Prostate gland (tissue), 2 donors: ENCODE measurements at places on chromosomes 6 and 20. TPM values are rescaled to one million over a fixed set of nuclear protein-coding genes. Genes with fewer than 3 reads are reported as not detected.

- DNase-seq, result no peak
Measured at GRCh38 chr20:17624070-17624469, 54.2 kb downstream of the DSTN start.

DNA sequence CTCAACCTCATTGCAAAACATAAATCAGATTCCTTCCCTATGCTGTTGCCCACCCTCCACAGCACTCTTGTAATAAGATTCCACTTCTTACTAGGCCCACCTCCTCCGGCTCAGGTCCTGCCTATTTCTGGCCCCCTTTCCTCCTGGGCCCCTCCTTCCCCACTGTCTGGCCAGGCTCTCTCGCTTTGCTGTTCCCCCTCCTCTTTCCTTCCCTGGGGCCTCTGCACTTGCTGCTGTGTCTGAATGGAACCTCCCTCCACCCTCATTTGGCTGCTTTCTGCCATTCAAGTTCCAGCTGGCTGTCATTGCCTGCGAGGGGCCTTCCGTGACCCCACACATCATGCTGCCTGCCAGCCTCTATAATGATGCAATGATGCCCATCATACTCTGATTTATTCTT, 38.9 kb downstream of the ARHGAP40 start:
- DNase-seq, result no peak

DNA sequence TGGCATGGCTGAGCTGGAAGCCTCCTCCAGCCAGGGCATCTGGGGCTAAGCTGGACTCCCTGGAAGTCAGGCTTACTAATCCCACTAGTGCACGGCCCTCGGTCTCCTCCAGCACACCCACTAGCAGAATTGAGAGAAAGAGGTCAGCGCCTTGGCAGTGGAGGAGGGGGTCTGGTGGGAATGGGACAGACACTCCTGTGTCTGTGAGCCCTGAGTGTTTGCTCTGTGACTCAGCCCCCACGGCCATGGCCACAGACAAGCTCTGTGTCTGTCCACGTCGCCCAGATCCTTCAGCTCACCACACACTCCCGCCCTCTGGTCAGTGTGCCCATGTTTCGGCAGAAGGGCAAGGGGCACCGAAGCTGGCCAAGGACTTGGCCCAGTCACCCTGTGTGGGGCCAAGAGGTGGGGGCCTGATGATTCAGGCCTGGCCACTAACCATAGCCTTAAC, 8.8 kb downstream of the MDFI start:
- DNase-seq, result no peak

DNA sequence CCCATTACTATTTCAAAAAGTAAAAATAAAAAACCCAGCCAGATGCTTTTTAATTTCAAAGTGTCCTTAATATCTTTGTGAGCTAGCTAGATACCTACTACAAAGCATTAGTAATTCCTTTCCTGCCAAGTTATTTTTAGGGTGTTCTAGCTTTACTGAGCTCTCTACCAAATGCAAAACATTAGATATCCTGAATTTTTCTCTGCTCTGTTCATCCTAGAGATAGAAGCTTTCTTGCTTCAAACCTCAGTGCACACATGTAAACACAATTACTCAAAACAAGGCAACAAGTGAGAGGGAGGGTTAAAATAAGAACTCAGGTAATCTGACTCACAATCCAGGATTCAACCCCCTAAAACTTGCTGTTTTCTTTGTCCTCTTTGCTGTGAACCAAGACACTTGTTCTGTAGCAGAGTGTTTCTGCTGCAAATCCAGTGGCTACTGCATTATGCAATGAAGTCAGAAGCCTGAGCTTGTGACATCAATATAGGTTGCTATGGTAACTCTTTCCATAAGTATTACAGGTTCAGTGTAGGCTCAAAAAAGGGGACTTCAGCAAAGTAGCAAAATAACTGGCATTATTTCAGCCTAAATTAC, 72.6 kb upstream of the STXBP5 start:
- no peak for DNase-seq

GRCh38 chr20:22354647-22355046, 229.7 kb downstream of the FOXA2 start:
- no peak for DNase-seq

DNA sequence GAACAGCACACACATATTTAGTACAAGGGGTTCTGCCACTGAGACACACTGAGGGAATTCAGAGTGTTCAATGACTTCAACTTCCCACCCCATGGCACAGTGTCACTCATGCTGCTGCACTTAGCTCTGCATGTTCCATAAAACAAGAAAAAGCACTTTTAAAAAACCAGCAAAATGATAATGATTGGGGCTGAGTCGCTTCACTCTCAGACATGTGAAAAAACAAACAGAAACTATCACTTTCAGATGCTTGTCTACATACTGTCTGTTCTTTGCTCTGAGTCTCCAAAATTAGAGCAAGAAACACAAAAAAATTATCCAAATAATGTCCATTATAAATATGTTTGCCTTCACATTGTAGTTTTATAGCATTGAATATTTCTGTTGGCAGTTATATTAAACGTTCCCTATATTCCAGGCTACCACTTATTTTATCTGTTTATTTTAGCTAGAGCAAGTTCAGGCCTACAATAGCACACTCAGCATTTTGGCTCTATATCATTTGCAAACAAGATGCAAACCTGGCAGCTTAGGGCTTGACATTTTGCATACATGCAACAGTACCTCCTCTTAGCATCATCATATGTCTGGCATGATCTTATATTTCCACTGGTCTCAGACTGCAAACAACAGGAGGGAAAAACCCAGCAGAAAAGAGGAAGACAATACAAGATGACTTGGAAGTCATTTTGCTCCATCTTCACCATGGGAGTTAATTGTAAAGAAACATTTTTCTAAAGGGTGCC, 398.8 kb downstream of the HACE1 start:
- no peak for DNase-seq

- no peak for DNase-seq
Measured at GRCh38 chr20:53652859-53653517, 59.3 kb upstream of the ZNF217 start.

- no peak for DNase-seq
Measured at GRCh38 chr6:149267072-149267471, 50.4 kb upstream of the TAB2 start.

GRCh38 chr20:6756693-6757595, 10.5 kb upstream of the BMP2 start:
- no peak for DNase-seq

- DNase-seq, result no peak
Measured at GRCh38 chr20:40993794-40994540, 34.7 kb upstream of the TOP1 start.

DNA sequence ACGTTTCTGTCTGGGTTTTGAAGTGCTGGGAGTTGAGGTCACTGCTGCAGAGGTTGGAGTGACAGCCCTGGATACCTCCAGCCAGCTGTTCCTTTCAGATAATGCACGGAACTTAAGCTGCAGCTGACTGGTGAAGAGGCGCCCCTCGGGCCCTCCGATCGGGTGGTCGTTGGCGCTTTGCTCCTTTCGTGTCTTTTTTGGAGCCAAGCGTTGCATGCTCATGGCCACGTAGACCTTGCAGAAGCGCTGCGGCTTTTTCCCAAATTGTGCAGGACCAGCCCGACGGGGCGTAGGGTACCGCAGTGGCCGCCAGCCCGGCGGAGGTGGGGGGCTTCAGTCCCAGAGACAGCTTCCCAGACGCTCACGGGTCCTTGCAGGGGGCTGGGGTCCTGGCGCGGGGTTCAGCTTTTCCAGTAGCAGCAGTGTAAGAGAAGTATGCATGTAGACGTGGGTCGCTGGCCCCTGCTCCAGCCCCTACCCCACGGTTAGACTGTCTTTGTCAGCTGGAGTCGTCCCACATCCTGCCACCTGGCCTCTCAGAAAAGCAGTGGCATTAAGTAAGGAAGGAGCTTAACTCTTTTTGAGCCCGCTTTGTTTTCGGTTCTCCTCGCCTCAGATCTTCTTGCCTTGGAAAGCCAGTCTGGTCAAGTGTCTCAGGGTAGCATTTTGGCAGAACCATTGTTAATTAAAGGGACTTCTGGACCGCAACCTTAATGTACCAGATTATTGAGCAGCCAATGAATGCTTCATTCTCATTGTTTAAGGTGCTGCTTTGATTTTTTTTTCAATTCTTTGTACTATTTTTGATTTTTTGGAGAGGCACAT, 838 bp downstream of the TNFAIP3 start:
- peak; percentile 28 for DNase-seq

GRCh38 chr6:137389150-137389704, 105.0 kb downstream of the OLIG3 start:
- DNase-seq, result no peak

- DNase-seq, result no peak
Measured at GRCh38 chr6:139386404-139386803, 12.0 kb upstream of the CITED2 start.

DNA sequence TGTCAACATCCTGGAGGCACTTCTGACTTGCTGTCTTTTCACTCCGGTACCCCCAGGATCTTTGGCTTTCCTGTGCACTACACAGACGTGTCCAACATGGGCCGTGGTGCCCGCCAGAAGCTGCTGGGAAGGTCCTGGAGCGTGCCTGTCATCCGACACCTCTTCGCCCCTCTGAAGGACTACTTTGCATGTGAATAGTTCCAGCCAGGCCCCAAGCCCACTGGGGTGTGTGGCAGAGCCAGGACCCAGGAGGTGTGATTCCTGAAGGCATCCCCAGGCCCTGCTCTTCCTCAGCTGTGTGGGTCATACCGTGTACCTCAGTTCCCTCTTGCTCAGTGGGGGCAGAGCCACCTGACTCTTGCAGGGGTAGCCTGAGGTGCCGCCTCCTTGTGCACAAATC, 12.0 kb upstream of the MAPRE1 start:
- no peak for DNase-seq

DNA sequence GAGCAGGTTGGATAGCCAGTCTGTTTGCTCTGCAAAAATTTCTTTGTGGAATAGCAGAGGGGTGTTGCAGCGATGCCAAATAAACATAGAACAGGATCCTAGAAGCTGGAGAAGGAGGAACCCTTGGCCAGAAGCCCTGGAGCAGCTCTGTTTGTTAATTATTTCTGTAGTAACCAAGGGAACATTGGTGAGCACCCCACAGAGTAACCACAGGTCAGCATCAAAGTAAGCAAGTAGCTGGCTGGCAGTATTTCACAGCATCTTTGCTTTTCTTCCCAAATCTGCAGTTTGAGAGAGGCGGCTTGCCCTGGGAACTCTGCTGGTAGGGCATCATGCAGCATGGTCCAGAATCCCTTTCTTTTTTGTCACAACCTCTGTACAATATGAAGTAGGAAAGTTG, 12.7 kb upstream of the APMAP start:
- DNase-seq, result peak; percentile 43

- DNase-seq, result peak; percentile 80
Measured at GRCh38 chr20:58650776-58651558, at the start of gene STX16. Gene STX16 (plus strand): TSS chr20:58651283. CDS start chr20:58652007, 724 bp downstream.

ZNF334 gene
- 23.3 TPM for total RNA-seq

DYNLT2 gene
- 7.2 TPM for total RNA-seq

FLRT3 gene
- 22.2 TPM for total RNA-seq

MAN1A1 gene
- total RNA-seq, result 27.9 TPM

KCNQ2 gene
- 0.46 TPM for total RNA-seq

TMEM151B gene
- total RNA-seq, result 1.1 TPM
